Epithelial cell of prostate (primary cell): ENCODE measurements at places on chromosomes 1 and 21.

DNA sequence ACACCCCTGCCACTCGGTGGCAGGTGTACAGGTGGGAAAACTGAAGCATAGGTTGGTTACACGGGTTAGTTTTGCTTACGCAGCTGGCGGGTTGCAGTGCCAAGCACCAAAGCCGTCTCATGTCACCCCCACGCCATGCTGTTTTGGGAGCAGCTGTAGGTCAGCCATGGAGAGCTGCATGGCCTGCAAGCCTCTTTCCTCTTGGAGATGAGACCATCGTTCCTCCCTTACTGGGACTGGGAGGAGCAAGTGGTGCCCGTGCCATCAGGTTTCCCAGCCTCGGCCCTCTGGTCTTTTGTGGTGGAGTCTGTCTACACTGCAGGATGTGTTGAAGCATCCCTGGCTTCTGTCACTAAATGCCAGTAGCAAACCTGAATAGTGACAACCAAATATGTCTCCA, 46.9 kb downstream of the AJAP1 start:
- DNase-seq = no peak

GRCh38 chr21:28805885-28806284, 186.8 kb downstream of the LTN1 start:
- no peak for DNase-seq

DNA sequence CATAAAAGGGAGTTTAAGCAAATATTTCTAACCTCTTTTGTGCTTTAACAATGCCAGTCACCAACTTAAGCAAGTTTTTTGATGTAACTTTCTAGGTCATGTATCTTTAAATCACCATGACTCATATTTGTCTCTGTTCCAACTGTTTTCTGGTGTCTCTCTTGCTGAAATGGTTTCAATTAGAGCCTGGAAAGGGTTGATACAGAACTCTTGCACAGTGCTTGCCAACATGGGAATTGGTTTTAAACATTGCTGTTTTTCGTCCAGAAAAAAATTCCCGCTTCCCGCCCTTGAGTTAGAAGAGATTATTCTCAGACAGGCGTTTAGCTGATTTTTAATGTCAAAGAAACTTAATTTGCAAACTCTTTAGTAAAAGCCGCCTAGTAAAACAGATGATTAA, 46.4 kb upstream of the SLC22A15 start:
- no peak for DNase-seq

DNA sequence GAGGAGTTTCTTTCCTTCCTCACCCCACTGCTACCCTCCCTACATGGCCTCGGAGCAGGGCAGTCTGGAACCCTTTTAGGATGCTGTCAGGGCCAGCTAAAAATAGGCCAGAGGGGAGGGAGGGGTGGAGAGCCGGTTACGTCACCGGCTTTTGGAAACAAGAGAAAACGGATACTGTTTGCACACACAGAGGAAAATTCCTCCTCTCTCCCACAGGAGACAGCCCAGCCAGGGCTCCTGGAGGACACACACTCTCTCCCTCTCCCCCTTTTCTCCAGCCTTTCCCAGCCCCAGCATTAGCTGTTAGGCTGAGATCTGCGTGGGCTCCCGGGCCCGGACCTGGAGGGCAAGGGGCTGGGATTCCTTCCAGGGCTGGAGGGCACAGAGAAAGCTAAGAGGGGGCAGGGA, 20.0 kb upstream of the ALDH4A1 start:
- no peak for DNase-seq

DNA sequence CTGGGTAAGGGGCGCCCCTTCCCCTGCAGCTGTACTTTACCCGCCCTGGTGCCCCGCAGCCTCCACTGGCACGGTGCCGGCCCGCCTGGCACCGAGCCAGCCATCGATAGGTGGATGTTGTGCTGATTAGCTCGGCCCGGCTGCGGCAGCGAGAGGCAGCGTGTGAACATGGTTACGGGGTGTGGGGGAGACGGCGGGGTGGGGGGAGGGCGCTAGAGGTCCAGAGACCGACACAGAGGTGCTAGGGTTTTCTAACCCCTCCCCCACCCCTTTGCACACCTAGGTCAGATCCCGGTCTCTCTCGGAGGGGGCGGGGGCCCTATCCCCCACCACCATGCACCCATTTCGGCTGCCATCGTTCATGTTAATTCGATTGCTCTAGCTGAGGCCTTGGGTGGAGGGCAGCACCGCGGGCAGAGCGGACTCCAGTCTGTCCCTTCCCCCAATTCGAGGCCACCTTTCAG, 6.7 kb downstream of the EFNA4 start:
- DNase-seq = no peak

GRCh38 chr1:68128820-68129219, 78.4 kb upstream of the DIRAS3 start:
- DNase-seq = no peak
